ENCODE measurements at places on chromosomes 5 and 9.

- no peak for DNase-seq
These were observed 12.2 kb downstream of the DNLZ start for GRCh38 chr9:136351252-136351800.

DNA sequence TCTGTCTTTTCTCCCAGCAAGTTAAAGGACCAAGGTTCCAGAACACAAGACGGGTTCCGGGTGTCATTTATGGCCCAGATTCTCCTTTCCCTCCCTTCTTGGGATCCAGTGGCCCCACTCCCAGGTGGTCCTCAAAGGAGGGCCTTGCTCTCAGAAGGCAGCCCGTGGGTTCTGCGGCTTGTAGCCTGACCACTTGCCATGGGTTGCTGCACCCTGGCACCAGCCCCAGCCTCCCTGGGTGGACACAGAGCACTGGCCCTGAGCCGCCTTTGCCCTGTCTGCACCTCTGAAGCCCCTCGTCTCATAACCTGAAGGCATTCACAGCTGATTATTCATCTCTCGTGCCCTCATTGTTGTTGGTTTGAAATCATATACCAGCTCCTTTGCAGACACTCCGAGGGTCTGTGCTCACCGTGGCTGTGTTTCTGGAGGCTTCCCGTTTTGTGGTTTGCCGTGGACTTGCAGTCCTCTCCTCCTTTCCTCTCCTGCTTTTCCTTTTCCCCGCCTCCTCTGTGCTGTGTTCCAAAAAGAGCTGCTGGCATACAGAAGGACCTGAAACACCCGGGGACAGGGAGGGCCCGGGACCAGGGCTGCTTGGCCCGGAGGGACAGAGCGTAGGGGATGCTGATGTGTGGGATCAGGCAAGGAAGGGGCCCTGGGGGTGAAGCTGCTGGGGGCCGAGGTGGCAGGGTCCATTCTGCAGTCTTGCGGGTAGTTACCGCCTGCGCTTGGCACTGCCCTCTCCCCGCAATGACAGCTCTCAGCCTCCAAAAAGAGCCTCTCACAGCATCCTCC is 49.5 kb upstream of the FCN2 start:
- DNase-seq, result no peak

GRCh38 chr5:94562327-94562971 is 56.0 kb downstream of the KIAA0825 start:
- no peak for DNase-seq

GRCh38 chr9:38051780-38052546 is 17.1 kb downstream of the SHB start:
- no peak for DNase-seq

GRCh38 chr5:132385326-132386105 is 16.0 kb downstream of the SLC22A5 start:
- DNase-seq, result peak; percentile 50

DNA sequence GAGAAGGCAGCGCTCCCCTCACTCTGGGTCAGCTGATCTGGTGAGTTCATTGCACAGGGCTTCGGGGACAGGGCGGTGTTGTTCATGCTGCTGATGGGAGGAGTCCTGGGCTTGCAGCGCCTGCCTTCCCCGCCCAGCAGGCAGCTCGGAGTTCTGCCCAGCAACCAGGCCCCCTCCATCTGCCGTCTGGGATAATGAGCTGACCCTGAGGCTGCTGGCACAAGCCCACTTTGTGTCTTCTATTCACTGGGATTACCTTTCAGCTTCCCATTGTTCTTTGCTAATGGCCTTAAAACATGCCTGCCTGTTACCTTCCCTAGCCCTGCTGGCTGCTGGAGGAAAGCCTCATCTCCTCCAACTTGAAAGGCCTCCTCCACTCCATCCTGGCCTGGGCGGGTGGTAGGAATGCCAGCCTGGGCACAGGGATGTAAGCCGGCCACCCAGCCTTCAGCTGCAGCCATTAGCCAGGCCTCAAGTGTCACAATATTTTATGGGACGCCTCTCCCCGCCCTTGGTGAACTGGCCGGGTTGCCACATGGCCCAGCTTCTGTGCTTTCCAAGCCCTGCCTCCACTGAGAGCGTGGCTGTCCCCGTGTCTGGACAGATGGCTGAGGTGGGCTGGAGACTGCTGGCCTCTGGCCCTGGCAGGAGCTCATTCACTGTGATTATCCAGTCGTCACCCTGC is 70.4 kb downstream of the GADD45G start:
- DNase-seq, result no peak

DNA sequence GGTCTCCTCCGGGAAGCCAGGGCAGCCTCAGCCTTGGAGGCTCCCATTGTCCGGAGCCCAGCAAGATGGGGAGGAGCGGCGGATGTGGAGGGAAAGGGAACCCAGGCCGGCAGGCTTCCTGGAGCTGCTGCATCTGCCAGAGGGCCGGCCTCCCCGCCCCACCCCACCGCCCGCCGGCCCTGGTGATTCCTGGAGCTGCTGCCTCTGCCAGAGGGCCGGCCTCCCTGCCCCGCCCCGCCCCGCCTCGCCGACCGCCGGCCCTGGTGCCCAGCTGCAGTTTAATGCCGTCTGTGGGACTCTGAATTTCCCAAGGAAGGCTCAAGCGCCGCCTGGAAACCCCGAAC is 31.6 kb downstream of the EXD3 start:
- DNase-seq, result no peak

- DNase-seq, result no peak
These were observed 10.0 kb upstream of the TCOF1 start for GRCh38 chr5:150347451-150347850.

GRCh38 chr5:8241558-8241957 is 372.6 kb downstream of the MTRR start:
- DNase-seq, result no peak

DNA sequence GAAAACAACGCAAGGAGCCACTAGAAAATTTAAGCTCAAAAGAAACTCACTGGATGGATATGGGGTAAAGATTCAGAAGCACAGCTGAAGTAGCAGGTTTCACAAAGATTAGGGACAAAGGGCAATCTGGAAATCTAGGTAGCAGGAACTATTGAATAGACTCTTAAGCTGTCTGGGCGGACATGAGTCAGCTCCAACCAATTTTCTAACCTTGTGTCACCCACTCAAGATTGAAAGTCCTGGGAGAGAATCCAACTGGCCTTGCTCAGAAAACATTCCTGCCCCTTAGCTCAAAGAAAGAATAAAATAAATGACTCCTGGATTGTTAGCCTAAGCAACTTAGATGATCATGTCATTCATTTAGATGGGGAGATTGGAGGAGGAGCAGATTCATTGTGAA is 69.2 kb downstream of the STK32A start:
- no peak for DNase-seq

DNA sequence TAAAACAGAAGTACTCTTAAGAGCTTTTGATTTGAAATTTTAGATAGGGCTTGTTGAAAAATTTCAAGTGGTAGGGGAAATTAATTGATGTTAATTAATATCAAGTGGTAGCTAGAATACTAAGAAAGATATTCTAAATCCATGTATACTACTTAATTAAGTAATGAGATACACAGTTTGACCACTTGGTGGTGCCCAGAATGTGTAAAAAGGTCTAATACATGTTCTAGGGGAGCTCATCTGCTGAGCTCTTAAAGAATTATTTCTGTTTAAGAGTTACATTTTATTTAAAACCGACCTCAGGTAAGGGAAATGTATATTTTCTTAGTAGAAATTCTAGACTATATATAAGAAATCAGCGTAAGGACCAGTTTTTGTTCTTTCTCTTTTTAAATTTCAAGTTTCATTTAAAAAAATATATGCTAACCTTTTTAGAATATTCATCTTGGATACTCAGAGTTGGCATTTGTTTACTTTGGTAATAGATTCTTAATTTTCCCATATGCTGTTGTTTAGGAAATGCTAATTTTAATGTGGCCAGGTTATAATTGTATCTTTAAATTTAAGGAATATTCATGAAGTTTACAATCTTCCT is 61.5 kb downstream of the LNPEP start:
- DNase-seq, result peak; percentile 6

DNA sequence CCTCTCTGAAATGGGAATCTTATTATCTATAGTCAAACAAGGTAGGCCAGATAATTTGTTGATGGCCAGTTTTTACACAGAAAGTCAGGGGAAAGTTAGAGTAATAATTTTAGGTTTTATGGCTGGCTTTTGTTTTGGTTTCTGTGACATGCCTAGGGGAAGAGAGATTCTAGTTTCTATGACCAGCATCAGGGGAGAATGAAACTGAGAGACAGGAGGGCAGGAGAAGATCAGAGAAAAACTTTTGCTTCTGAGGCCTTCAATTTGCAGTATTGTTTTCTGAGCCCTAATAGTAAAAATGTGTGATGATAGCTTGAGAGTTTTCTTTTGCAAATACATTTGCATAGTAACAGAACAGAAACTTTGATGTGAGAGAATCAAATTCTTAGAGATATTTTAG is 564.3 kb downstream of the ZNF608 start:
- no peak for DNase-seq

DNA sequence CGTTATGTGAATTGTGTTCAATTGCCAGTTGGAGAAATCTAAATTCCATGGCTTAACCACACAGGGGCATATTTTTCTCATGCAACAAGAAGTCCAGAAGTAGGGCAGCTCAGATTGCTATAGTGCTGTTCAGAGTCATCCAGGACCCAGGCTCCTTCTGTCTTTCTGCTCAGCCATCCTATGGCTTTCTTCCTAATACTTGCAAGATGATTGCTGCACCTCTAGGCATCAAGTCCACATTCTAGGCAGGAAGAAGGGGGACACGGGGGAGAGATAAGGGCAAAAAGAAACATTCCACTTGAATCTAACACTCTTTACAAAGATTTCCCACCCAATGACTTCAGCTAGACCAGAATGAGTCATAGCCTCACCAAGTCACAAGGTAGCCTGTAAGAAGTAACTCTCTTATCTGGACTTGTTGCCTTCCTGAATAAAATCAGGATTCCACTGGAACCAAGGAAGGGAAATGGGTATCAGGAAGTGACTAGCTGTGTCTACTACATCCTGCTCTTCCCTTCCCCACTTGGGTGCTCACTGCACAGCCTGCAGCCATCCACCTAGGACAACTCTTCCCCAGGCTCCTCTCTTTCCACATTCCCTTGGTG is 5.3 kb downstream of the ERAP2 start:
- no peak for DNase-seq

- no peak for DNase-seq
These were observed 19.7 kb downstream of the SUB1 start for GRCh38 chr5:32604800-32605765.

DNA sequence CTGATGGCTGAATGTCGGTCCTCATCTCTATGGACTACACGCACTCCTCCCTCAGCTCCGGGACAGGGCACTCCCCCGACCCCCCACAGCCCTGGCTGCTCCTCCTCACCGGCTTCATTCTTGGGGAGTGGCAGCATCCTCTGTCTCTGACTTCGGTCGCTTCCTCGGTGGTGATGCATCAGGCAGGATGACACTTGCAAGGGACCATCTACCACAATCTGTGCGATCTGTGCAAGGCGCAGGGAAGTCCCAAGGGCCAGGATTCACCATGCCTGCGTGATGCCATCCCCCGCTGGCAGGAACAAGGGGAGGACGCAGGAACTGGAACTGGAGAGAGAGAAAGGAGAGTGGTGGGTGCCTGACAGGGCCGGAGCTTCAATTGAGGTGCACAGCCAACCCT is 2.2 kb upstream of the CACNA1B start:
- no peak for DNase-seq
